Retinal pigment epithelial cell (primary cell): ENCODE measurements at places on chromosomes 6 and 20.

GRCh38 chr6:4295058-4295782, 159.8 kb upstream of the ECI2 start:
- no peak for DNase-seq

- no peak for DNase-seq
Observed at GRCh38 chr6:116059713-116060571, 749 bp downstream of the FRK start.

GRCh38 chr20:41308290-41308711, 9.2 kb downstream of the ZHX3 start:
- peak; percentile 80 for DNase-seq

DNA sequence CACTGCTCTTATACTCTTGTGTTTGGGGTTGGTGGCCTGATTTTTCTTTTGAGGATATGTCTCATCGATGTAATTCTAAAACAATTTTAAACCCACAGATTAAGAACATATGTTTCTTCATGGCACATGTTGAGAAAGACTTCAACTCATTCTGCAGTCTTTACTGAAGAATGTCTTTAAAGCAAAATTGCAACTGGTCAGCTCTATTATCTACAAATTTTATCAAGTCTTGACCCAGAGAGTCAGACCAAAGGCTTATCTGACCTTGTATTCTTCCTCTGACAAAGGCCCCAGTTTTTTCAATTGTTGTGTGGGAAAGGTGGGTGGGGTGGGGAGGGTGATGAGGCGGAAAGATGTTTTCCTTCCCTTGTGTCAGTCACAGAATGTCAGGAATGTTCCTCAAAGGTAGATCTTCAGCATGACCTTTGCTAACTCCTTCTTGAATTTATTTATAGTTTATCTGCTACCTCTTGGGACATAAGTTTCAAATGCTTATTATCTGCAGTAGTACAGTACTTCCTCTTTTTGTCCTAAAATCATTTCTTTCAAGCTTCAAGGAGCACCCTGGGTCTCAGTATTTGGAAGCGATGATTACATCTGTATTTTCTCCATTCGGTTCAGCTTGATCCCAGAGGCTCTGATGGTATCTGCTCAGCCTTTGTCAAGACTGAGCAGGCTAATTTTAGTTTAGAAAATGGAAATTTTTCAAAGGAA, 63.2 kb upstream of the TIAM2 start:
- no peak for DNase-seq

- DNase-seq, result no peak
Observed at GRCh38 chr6:118940770-118941169, 5.8 kb upstream of the MCM9 start.

- peak; percentile 30 for DNase-seq
Observed at GRCh38 chr6:109526905-109527628, 44.0 kb upstream of the ZBTB24 start.

DNA sequence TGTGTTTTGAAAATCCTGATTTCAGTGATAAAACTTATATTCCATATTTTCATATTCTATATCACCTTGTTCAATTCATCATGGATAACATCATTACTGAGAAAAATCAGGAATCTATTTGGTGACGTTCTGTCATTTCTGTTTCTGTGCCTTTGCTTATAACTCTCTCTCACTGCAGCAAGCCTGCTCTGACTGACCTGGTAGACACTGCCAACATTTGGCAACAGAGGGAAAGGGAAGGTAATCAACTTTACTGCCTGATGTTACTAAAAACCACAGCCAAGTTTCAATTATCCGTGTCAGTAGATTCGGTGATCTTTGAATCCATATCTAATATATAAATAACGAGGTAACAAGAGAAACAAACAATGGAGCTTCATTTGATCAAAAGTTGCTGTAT, 501.9 kb downstream of the LMBRD1 start:
- DNase-seq, result no peak

DNA sequence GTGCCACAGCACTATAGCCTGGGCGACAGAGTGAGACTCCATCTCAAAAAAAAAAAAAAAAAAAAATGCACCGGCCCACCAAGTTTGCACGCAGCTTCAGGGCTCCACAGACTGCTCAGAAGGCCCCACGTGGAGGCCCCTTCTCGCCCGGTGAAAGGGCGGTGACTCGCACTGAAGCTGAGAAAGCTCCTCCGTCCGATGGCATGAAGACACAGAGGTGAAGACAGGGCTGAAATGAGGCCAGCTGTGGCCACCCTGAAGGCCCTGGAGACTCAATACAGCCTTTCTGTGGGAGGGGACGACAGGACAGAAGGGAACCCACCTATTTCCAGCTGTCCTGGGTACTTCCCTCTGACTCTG, 84.0 kb downstream of the PTPN1 start:
- no peak for DNase-seq

GRCh38 chr6:107667790-107668189, 156.3 kb downstream of the SCML4 start:
- DNase-seq, result no peak

- no peak for DNase-seq
Observed at GRCh38 chr6:22399693-22400092, 102.9 kb upstream of the PRL start.

DNA sequence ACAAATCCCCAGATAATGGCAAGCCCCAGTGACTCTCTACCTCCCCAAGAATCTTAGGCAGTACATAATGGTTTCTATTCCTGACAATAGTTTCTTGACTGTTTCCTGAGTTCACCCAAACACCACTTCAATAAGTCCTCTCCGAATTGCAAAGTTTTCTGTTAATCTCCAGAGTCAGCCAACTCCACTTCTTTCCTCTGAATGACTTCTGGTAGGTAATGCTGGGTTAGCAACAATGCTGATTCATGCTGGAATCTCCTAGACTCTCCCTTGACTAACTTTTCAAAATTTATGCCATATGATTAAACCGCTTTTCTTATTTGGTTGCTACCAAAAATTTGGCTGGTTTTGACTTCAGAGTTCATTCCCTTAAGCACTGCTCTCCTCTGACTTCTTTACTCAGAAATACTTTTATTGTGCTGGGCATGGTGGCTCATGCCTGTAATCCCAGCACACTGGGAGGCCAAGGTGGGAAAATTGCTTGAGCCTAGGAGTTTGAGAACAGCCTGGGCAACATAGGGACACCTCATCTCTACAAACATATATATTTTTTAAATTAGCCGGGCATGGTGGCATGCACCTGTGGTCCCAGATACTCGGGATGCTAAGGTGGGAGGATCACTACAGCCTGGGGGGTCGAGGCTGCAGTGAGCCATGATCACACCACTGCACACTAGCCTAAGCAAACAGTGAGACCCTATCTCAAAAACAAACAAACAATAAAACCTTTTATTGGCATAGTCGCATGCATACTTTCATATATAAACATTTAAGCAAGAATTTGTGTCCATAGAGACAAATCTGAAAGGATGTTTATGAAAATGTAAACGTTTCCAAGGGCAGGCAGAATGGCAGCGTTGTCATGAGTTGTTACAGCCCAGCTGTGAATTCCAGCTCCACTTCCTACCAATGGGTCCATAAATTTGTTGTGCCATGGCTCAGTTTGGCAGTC, 249.3 kb upstream of the PLN start:
- DNase-seq, result no peak

DNA sequence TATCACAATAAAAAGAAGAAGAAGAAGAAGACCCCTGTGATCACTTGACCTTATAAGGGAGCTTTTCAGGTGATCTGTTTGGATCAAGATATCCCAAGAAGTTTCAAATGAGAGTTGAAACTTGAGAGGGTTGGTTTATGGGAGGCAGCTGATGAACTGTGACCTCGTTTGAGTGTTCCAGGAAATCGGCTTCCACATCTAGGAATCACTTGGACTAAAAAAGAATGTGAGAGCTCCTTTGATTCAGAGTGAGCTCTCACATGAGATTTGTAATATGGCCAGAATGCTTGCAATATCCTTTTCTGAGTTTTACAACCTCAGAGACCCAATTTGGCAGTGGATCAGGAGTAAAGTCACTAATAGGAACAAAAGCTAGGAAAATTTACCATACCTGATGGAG, 228.1 kb downstream of the ATXN1 start:
- no peak for DNase-seq

- no peak for DNase-seq
Observed at GRCh38 chr6:83905648-83906047, 46.2 kb downstream of the CYB5R4 start.

GRCh38 chr6:11920566-11920965, 91.5 kb upstream of the HIVEP1 start:
- DNase-seq, result no peak

DNA sequence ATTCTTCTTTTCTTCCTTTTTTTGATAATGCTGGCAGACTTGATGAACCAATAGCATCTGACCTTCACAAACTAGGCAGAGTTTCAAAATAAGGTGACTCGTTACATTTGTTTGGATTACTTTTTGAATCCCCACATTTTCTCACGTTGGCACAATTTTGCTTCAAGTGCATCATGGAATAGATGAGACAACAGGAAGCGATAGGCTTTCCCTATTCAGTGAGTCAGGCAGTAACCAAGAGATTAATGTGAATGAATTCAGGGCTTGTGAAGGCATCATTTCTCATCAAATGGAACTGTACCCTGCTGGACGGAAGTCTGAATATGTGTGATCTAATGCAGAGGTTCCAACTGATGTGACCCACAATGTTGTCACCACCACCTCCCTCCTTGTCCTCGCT, 10.7 kb downstream of the RFPL4B start:
- no peak for DNase-seq

GRCh38 chr6:29633534-29633905, 537 bp upstream of the GABBR1 start:
- no peak for DNase-seq

- no peak for DNase-seq
Observed at GRCh38 chr20:50728486-50728980, 2.8 kb upstream of the PARD6B start.

- DNase-seq, result no peak
Observed at GRCh38 chr20:2603816-2604505, 48.5 kb upstream of the NOP56 start.

DNA sequence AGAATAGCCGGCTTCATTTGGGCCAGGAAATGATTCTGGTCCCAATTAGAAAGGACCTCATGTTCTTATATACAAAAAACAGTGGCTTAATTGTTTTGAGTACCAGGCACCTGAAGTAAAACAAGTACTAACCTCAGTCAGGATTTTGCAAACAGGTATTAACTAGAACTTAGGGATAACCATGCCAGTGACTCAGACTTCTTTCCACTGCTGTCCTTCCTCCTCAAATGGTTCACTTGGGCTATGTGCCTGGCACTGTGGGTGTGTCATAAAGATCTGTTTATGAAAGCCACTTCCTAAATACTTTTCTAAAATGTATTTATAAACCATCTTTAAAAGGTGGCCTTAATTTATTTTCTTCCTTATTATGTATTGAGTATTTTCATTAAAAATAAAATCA, 10.7 kb downstream of the CLDN20 start:
- peak; percentile 51 for DNase-seq

DNA sequence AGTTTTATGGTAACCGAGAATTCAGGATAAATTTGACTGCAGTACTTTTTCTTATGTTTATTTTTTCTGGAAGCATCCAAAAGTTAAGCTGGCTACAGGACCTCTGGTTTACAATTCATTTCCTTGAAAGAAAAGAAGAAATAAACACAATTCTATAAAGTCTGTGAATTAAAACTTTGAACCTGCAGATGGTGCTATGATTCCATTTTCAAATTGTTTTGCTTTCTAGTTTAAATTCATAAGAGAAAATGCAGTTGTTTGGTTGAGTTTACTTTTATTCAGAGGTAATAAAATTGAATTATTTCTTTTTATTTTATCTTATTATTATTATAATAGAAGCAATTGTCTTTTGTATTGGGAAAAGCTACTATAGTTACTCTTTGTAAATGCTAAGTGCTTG, 1.8 kb upstream of the VIP start:
- no peak for DNase-seq

DNA sequence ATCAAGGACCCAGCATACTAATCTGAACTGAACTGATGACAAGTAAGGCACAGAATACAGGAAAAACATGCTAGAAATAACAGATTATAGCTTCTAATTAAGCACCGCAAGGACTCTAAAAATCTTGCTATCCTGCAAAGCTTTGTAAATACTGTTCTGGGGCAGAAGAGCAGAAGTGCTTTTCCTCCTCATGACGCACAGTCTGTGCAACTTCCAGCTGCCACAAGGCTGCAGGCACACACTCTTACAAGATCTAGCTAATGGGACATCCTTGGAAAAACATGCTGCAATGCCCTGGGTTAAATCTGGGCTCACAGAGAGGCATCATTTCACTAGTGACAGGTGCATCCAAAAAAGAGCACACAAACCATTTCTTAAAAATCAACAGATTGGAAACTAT, 188.6 kb downstream of the GJA10 start:
- DNase-seq, result no peak

- DNase-seq, result no peak
Observed at GRCh38 chr6:82955841-82956240, 109.8 kb downstream of the UBE3D start.

DNA sequence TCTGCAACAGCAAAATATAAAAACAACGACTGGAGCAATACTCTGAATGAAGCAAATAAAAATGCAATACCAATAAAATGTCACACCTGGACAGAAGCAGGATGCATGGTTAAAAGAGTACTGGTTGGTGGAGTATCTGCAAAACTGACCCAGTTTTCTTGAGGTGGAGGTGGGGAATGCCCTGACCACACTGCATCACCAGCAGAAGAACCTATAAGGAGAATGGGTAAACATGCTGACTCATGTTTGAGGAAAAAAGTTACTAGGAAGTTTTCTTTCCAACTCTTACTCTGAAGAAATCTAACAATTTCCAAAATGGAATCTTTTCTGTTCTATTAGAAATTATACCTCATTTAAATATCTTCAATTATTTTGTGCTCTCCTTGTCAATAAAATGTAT, 43.6 kb downstream of the REPS1 start:
- DNase-seq, result peak; percentile 16

GRCh38 chr6:9745966-9746365, 668.9 kb downstream of the TFAP2A start:
- no peak for DNase-seq

DNA sequence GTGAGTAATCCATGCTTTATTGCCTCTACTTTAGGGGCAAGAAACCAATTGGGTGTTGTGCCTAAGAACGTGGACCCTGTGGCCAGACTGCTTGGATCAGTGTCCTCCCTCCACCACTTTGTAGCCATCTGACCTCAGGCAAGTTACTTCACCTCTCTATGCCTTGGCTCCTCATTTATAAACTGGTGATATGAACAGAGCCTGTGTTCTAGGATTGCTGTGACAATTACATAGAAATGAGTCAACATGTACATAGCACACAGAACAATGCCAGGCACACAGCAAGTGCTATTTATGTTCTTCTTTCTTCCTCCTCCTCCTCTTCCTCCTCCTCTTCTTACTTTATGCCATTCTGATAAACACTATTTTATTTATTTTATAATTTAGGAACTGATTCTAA, 339.4 kb downstream of the CD83 start:
- no peak for DNase-seq
